Hepatocyte (in vitro differentiated cells): ENCODE measurements at places on chromosomes 2 and 18. TPM values are rescaled to one million over a fixed set of nuclear protein-coding genes. Genes with fewer than 3 reads are reported as not detected.

CRYGD gene
- polyA plus RNA-seq = 0.47 and 0.85 TPM in 2 replicates

NT5DC4 gene
- polyA plus RNA-seq = 0.79 and 2.3 TPM in 2 replicates

CFAP210 gene
- 0.13 and 0.30 TPM in 2 replicates for polyA plus RNA-seq

DNA sequence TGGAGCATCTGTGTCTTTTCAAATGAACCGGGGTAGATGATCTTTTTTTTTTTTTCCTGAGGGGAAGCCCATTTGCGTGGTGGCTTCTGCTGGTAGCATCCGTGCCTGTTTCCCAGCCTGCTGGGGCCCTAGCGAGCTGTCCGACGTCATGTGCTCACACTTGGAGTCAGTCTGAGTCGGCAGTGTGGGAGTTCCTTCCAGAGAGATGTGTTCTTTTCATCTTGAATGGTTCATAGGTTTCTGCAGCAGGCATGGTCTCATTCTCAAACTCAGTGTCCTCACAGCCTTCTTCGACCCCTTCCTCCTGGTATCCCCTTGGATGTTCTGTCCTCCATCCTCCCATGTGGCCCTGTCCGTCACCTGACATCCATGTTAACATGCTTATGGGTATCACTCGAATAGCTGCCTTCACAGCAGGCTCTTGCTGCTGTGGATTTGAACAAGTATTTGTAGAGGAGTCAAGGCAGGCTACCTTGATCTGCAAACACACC lies 51.0 kb downstream of the LDLRAD4 start:
- peak; percentile 43 for DNase-seq

DNA sequence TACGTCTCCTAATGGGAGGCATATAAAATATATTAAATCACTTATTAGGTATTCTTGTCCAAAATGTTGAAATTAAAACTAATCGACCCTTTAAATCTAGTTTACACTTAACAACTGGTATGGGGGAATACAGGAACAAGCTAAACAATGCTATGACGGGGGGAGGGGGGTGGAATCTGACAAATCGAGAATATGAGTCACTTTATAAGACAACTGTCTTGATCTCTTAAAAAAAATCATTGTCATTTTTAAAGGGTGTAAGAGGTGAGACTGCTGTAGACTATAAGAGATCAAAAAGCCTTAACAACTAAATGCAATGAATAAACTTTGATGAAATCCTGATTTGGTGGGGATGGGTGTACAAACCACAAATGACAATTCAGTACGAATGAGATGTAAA lies 6.0 kb downstream of the MAP3K2 start:
- no peak for DNase-seq

DNA sequence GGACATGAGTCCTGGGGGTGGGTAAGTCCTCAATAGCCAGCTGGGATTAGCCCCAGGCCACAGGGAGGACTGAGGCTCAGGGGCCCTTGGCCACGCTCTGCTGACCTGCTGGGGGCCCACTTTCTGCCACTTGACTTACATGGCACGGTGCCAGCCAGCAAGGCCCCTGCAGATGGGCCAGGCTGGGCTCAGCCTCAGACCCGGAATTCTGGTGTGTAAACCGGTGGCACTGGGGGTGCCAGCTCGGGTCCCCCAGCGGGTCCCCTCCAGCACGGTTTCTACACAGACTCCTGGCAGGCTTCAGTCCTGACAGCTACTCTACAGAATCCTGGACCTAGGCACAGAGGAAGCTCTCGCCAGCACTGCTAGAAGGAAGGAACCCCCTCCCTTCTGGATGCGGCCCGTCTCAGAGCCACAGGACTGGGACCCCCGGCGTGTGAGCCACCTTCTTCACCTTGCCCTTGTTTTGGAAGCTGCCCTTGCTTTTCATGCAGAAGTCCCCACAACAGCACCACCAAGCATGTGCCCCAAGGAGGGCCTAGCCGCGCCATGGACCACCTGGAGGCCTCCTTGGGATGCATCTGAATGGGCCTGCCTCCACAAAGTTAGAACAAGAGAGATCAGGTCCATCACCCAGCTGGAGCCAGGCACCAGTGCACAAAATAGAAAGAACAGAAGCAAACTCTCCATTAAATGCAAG lies 8.0 kb downstream of the HDAC4 start:
- DNase-seq = no peak

GRCh38 chr18:46830633-46831032 lies 73.8 kb upstream of the ST8SIA5 start:
- no peak for DNase-seq

DNA sequence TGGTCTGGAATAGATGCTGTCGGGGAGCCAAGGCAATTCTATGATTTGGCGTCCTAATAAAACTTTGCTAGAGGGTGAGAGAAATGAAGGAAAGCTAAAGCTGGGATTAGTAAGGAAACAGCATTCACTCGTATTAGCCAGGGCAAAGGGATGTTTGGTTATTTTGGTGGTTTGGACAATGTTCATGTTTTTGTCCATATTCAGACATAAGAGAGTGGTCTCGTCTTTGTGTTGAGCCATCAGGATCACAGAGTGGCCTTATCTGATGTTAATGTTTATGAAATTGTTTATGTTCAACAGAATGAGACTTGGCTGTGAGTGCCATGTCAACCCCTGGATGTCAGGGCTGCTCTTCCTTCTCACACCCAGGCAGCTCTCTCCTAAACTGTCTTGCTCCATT lies 58.9 kb upstream of the EPC2 start:
- DNase-seq = no peak

- DNase-seq = no peak
These were observed 108.1 kb downstream of the FTCDNL1 start for GRCh38 chr2:199742884-199743283.

GRCh38 chr18:77985526-77986281 lies 736.1 kb downstream of the GALR1 start:
- no peak for DNase-seq

DNA sequence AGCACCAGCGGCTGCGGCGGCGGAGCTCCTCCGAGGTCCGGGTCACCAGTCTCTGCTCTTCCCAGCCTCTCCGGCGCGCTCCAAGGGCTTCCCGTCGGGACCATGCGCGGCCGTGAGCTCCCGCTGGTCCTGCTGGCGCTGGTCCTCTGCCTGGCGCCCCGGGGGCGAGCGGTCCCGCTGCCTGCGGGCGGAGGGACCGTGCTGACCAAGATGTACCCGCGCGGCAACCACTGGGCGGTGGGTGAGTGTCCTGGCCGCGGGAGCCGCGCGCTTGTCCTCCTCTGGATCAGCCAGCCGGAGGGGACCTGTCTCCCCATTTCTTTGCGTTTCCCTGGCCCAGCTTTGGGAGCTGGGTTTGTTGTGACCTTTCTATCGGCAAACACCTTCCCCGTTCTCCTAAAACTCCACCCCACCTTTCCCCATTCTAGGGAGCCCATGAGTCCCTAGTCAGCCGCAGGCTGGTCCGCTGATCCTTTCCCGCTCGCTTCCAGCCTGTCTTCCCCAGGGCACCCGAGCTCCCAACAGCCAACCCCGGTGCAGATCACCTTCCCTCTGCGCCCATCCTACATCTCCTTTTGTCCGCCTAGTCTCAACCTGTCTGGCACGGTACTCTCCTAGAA lies 316 bp downstream of the GRP start:
- DNase-seq = no peak

DNA sequence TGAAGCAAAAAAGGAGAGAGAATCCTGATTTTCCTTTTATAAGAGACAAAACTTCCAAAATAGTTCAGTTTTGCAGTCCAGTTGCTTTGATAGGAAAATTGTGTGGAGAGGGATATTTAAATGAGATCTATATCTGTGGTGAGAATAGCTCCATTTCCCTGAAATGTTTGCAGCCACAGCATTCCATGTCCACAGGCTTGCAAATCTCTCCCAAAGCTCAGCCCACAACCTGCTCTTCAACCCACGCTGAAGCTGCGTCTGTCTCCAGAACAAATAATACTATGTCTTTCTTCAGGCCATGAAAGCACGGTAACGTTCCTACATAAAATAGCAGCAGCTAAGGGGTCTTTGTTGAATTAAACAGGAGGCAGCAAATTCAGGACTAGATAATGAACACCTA lies 31.8 kb downstream of the TMEM17 start:
- no peak for DNase-seq

DNA sequence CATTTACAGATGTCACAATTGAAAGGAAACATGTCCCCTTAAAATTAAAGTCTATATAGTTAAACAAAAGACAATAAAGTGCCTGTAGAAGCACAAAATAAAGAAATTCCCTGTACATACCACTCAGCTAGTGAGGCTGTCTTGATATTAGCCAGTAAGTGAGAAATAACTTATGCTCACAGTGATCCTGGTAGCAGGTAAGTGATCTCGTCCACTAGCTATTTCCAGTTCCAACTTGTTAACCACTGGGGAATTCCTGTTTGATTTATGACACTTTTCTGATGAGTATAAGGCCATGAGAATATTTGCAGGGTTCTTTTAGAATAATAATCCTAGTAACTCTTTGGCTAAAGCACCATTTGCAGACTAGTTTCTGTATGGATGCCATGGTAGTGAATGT lies 127.9 kb upstream of the PGAP1 start:
- DNase-seq = no peak

GRCh38 chr2:240905176-240905781 lies 857 bp upstream of the CROCC2 start:
- no peak for DNase-seq

DNA sequence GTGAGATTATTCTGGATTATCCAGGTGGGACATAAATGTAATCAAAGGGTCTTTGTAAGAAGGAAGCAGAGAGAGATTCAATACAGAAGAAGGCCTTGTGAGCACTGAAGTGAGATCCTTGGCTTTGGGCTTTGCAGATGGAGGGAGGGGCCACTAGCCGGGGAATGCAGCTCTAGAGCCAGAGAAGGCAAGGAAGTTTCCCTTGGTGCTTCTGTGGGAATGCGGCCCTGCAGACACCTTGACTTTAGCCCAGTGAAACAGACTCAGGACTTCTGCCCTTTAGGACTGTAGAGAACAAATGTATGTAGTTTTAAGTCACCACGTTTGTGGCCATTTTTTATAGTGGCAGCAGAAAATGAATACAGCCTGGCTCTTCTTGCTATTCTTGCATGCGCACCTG lies 8.1 kb downstream of the NEU2 start:
- DNase-seq = no peak
